ENCODE measurements at places on chromosomes 7 and 10.

DNA sequence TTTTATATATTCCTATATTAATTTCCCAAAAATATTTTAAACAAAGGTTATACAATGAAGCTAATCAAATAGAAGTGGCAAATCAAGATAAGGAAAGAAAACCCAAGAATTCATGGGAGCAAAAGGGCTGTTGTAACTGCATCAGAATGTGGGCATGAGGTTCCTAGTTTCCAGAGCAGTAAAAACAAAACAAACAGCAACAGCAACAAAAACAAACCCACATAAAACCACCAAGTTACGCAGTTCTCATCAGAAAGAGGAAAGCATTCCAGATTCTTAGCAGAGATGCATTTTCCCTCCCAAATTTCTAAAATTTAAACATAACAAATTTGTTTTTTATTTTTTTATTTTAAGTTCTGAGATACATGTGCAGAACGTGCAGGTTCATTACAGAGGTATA lies 34.8 kb upstream of the MSMB start:
- DNase-seq, result no peak

DNA sequence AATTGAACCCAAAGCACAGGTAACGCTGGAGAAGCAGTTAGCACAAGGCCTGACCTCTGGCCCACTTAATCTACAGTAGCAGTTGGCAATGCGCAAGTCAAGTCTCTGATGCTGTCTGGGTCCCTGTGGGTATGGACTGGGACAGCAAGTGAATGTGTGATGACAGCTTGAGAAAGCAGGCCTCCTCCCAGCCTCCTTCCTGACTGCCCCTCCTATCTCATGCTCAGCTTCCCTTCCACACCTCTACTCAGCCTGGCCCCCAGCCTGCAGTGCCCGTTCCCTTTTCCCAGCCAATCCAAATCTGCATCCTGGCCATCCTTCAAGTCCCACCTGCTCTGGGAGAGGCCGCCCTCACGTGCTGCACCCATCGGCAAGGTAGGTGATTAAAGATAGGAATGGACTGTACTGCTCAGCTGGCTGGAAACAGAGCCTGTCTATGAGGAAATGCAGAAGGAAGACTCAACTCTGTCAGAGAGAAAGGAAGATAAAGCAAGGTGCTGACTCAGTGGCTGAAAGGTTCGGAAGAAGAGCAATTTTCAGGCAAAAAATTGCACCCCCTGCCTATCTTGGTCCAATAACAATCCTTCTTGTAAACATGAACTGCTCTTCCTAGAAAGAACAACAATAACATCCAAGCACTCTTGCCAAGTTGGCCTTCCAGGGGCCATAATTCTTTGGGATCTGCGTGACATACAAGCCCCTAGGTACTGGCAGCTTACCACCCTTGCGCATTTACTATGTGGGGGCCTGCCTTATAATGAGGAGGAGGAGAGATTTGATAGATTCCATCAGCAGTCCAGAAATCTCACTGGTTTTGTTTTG lies 16.6 kb upstream of the FGFR2 start:
- DNase-seq, result no peak

DNA sequence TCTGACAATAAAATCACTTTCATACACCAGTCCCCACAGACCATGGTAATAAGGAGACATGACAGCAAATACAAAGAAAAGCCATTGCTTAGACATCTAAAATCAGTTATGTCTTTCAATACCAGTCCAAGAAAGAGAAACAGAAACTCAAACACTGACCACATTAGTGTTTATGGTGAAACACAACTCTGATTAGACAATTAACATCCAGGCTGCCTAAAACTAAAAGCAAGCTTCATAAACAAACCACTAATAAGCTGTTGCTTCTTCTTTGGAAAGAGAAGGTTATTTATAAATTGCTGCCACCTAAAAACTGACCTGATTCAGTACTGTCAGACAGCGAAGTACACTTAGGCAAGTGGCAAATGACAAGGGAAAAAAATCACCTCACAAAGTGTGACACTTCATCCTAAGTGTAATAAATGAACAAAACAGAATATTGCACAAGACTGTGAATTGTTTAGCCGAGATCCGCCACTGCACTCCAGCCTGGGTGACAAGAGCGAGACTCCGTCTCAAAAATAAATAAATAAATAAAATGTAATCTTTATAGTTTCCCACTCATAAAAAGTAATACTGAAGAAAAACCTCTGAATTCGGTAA lies 277.4 kb downstream of the PARD3 start:
- DNase-seq, result no peak

DNA sequence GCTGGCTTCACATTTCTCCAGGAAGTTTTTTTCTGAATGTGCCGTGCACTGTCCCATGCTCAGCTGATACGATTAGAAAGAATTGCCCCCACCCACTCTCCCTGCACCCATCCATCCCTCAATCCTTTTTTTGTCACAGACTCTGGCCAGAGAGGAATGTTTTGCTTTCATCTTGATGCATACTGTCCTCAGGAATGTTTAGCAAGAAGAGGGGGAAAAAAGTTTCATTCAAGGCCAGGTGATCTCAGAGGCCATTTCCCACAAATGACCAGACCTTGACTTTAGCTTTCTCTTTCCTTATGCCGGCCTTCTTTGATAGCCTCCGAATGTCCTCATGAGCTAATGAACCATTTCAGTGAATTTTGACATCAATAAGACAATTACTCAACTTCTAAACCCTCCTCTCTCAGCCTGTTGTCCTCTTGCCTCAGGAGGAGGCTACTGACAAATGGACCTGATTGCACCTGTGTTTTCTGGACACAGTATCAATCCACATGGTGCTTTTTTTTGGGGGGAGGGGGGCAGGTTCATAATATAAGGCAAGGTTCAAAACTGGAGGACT lies 105.0 kb upstream of the KLF6 start:
- no peak for DNase-seq

DNA sequence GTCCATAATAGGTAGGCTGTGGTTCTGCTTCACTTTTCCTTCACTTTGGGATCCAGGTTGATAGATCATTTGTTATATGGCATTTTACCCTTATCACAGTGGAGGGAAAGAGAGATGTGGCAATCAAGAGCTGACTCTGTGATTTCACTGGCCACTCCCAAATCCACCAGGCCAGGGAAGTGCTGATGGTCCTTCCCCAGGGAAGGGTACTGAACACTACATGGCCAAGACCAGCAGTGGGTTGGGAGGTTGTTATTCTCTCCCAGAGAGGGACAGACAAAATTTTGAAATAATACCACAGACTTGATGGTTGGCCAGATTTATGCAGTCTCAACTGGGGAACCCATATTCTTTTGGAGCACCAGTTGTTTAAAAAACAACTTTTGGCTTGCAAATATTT lies 102.5 kb downstream of the SND1 start:
- DNase-seq, result no peak

- DNase-seq, result no peak
These were observed 72.1 kb downstream of the TMEM270 start for GRCh38 chr7:73933091-73933490.

- no peak for DNase-seq
These were observed 82.6 kb upstream of the ASAH2 start for GRCh38 chr10:50333872-50334271.

GRCh38 chr10:51367127-51367526 lies 292.8 kb downstream of the PRKG1 start:
- no peak for DNase-seq

- DNase-seq, result no peak
These were observed 23.7 kb upstream of the TIAL1 start for GRCh38 chr10:119620241-119621077.

Data from activated naive CD8-positive, alpha-beta T cell treated with anti-CD3 and anti-CD28 coated beads for 36 hours (primary cell).